ENCODE measurements at places on chromosomes 1 and 21. TPM values are rescaled to one million over a fixed set of nuclear protein-coding genes. Genes with fewer than 3 reads are reported as not detected.

DNA sequence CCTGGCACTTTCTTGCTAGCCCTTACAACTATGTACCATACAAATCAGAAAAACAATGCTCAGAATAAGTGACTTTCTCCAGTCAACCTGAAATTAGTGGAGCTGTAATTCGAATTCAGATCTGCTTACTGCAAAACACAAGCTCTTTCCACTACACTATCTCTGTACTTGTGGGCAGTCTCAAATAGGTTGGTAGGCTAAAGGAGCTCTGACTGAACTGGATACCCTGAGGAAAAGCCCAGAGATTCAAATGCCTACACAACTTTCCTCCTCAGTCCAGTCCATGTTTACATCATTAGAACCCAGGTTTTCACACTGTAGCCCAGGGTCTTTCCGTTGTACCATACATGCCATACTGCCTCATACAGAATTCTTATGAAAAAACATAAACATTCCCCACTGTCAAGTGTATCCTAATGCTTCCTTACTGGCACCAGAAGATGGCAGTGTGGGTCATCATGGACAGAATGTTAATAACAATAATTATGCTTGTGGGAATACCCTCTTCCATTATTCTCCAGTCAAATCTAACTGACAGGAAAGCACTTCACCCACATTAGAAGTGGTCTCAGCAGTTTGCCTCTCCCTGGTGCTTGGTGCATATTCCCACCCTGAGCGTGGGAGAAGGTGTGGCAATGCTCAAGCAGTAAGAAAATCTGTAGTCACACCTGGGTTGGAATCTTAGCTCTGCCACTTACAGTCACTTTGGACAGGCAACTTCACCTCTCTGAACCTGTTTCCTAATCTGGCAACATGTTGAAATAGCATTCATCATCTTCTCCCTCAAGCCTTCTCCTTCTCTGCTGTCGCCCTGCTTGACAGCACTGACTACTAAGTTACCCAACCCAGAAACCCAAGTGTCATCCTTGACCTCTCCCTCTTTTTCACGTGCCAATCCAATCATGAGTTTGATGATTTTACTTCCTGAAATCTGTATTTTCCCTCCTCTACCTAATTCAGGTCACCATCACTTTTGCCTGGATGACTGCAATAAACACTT lies 14.4 kb upstream of the ZFYVE9 start:
- no peaks in the 10 kb centered on the region for H3K27me3 ChIP-seq
- DNase-seq: peak; percentile 51
- no peaks in the 10 kb centered on the region for H3K4me1 ChIP-seq
- H3K27ac ChIP-seq: no peak overlapping the region
- no peak overlapping the region for H3K4me3 ChIP-seq
- H3K36me3 ChIP-seq: no peaks in the 10 kb centered on the region

GRCh38 chr1:168372307-168372706 lies 91.6 kb downstream of the TBX19 start:
- H3K27ac ChIP-seq: no peak overlapping the region
- DNase-seq: no peak
- no peaks in the 10 kb centered on the region for H3K4me1 ChIP-seq
- no peaks in the 10 kb centered on the region for H3K36me3 ChIP-seq
- H3K4me3 ChIP-seq: no peak overlapping the region

The NID1 gene
- 55.8 TPM for total RNA-seq

The FAAH gene
- total RNA-seq: 33.4 TPM

The SEC16B gene
- total RNA-seq: 1.5 TPM

- peaks cover 7% of the 10 kb centered on the region for H3K4me1 ChIP-seq
- no peak overlapping the region for H3K27ac ChIP-seq
- H3K4me3 ChIP-seq: no peak overlapping the region
- H3K36me3 ChIP-seq: no peaks in the 10 kb centered on the region
- DNase-seq: peak; percentile 27
These were observed 95.7 kb downstream of the ATP6V1G3 start for GRCh38 chr1:198444792-198445191.

GRCh38 chr1:108704496-108704895 lies 8.2 kb upstream of the FNDC7 start:
- no peaks in the 10 kb centered on the region for H3K4me1 ChIP-seq
- H3K27ac ChIP-seq: no peak overlapping the region
- H3K4me3 ChIP-seq: no peak overlapping the region
- no peaks in the 10 kb centered on the region for H3K27me3 ChIP-seq

- H3K4me3 ChIP-seq: no peak overlapping the region
- H3K36me3 ChIP-seq: no peaks in the 10 kb centered on the region
- H3K27me3 ChIP-seq: no peaks in the 10 kb centered on the region
These were observed 37.7 kb upstream of the GPR37L1 start for GRCh38 chr1:202084791-202085681.

DNA sequence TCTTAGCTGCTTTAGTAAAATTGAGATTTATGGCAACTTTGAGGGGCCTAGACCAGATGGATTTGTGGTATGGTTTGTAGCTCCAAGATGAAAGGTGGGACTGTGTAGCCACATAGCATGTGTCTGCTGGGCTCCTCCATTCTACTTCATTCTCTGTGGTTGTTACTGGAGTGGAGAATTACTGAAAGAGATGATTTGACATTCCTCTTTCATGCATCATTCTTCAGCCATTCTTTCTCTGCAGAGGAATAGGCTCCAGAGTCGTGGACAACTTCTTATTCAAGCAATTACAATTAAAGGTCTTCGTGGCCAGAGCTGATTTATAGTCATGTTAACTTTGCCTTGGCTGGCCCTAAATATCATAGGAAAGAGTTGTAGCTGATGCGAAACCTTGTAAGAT lies 328.9 kb downstream of the PAPPA2 start:
- no peak for DNase-seq
- H3K4me3 ChIP-seq: no peak overlapping the region
- no peaks in the 10 kb centered on the region for H3K36me3 ChIP-seq

The ST6GALNAC3 gene
- total RNA-seq: 17.9 TPM

- H3K27me3 ChIP-seq: no peaks in the 10 kb centered on the region
- peak overlapping the region; percentile 97 for H3K27ac ChIP-seq
- H3K36me3 ChIP-seq: no peaks in the 10 kb centered on the region
- peak; percentile 76 for DNase-seq
- peaks cover 5% of the 10 kb centered on the region for H3K4me1 ChIP-seq
These were observed 72.4 kb downstream of the CASZ1 start for GRCh38 chr1:10724052-10724494.

DNA sequence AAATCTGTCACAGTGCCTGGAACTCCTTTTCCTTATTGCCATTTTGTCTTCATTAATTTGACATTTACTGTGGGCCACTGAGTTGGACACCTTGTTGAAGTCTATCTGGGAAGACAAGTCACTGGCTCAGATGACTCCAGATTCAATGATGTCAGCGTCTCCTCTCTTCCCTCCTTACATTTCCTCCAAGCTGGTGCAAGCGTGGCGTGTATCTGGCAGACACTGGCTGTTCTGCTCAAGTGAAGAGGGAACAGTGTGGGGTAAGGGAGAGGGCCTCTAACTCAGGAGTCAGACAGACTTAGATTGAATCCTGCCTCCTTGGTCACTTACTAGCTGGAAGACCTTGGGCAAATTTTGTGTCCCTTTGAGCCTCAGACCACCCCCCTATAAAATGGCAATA lies 8.7 kb upstream of the ZNF691 start:
- no peak overlapping the region for H3K27ac ChIP-seq
- no peaks in the 10 kb centered on the region for H3K27me3 ChIP-seq
- no peak overlapping the region for H3K4me3 ChIP-seq
- H3K36me3 ChIP-seq: no peaks in the 10 kb centered on the region

The C1orf21 gene
- 59.9 TPM for total RNA-seq

DNA sequence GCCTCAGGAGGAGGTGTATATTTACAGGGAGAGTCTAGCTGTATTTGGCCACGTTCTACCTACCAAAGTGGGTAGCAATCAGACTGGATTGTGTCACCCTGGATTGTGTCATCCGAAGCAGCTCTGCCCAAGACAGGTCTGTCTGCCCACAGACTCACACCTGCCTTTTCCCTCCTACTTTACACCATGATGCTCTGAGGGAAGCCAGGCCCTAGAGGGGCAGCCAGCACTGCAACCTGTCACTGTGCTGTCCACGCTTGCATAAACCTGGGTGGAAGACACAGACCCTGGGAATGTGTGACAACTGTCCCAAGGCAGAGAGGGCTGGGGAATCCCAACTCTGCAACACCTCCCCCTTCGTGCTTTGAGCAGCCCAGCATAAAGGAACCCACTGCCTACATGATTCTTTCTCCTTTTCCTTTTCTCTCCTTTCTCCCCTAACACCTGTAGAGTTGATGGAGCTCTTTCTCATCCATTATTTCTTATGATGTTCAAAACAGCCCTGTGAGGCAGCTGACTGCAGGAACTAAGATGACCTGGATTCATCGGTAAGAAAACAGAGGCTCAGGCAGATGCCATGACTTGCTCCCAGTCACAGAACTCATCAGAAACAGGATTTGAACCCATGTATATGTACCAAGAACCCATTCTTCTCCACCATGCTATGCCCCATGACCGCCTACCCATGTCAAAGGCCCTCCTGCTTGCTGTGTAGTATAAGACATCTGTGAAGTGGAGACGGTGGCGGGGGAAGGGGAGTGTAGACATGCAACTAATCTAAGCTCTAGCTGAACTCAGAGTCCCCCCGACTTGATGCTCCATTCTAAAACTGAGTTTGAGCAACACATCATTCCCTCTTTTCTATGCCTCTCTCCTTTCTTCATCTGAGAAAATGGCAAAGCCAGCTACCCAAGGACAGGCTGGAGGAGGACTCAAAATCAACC lies 55.9 kb downstream of the ITPKB start:
- DNase-seq: no peak
- H3K27me3 ChIP-seq: no peaks in the 10 kb centered on the region
- no peak overlapping the region for H3K4me3 ChIP-seq
- H3K36me3 ChIP-seq: no peaks in the 10 kb centered on the region
- peak overlapping the region; percentile 21 for H3K27ac ChIP-seq
- no peaks in the 10 kb centered on the region for H3K4me1 ChIP-seq

DNA sequence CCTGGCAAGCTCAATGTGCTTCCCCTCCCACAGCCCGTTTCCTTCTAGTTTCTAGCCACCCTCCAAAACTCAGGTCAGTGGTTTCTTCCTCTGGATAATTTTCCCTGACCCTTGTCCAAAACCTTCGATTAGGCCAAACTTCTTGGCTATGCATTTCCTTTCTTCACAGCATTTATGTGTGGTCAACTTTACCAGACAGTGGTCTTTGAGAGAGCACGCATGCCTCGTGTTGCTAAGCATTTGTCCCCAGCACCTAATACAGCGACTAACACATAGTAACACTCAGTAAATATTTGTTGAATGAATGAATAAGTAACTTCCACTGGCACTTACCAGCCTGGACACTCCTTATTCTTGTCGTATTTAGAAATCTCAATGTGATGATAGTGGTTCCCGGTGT lies 610.7 kb downstream of the PLPP3 start:
- H3K27me3 ChIP-seq: no peaks in the 10 kb centered on the region
- H3K4me3 ChIP-seq: no peak overlapping the region
- no peaks in the 10 kb centered on the region for H3K36me3 ChIP-seq
- H3K4me1 ChIP-seq: no peaks in the 10 kb centered on the region
- no peak overlapping the region for H3K27ac ChIP-seq
- peak; percentile 46 for DNase-seq

The CGN gene
- 74.9 TPM for total RNA-seq

The OR2L2 gene
- total RNA-seq: not detected

- no peaks in the 10 kb centered on the region for H3K4me1 ChIP-seq
- no peaks in the 10 kb centered on the region for H3K27me3 ChIP-seq
These were observed 194.5 kb downstream of the DSCAM start for GRCh38 chr21:40652436-40652835.

The DCST1 gene
- total RNA-seq: not detected

The RSPH1 gene
- 46.9 TPM for total RNA-seq

GRCh38 chr1:19809044-19809750 lies 5.9 kb downstream of the RNF186 start:
- DNase-seq: no peak
- H3K27ac ChIP-seq: no peak overlapping the region
- H3K4me1 ChIP-seq: no peaks in the 10 kb centered on the region
- H3K27me3 ChIP-seq: no peaks in the 10 kb centered on the region

The HIVEP3 gene
- 14.7 TPM for total RNA-seq

- H3K4me1 ChIP-seq: no peaks in the 10 kb centered on the region
- H3K27ac ChIP-seq: no peak overlapping the region
- no peak for DNase-seq
- no peaks in the 10 kb centered on the region for H3K27me3 ChIP-seq
- H3K36me3 ChIP-seq: no peaks in the 10 kb centered on the region
- no peak overlapping the region for H3K4me3 ChIP-seq
These were observed 340.3 kb downstream of the BRINP2 start for GRCh38 chr1:177511036-177511435.

The FRRS1 gene
- total RNA-seq: 11.3 TPM

GRCh38 chr21:31606081-31606874 lies 53.2 kb upstream of the SOD1 start:
- no peak for DNase-seq
- no peaks in the 10 kb centered on the region for H3K27me3 ChIP-seq
- no peaks in the 10 kb centered on the region for H3K4me1 ChIP-seq
- no peak overlapping the region for H3K4me3 ChIP-seq
- no peak overlapping the region for H3K27ac ChIP-seq

DNA sequence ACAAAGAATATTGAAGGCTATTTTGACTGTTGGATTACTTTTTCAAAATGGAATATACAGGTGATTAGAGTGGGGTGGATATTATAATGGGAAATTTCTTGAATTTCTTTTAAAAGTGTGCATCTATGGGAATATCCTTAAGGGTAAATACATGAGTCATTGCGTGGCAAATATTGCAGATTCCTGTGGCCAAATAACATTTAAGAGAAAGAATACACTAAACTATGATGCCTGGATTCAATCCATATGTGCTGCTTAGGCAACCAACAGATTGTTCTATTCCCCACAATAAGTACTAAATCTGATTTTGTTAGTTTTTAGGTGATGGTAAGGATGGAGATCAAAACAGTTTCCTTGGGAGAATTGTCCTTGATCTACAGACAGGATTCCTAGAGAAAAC lies 119.5 kb downstream of the HMCN1 start:
- H3K4me3 ChIP-seq: no peak overlapping the region
- H3K4me1 ChIP-seq: peaks cover 4% of the 10 kb centered on the region
- H3K27me3 ChIP-seq: no peaks in the 10 kb centered on the region
- no peaks in the 10 kb centered on the region for H3K36me3 ChIP-seq

- peaks cover 3% of the 10 kb centered on the region for H3K4me1 ChIP-seq
- no peaks in the 10 kb centered on the region for H3K27me3 ChIP-seq
- H3K36me3 ChIP-seq: no peaks in the 10 kb centered on the region
These were observed 107.0 kb upstream of the TLR5 start for GRCh38 chr1:223249854-223250631.

The HMGCS2 gene
- 0.52 TPM for total RNA-seq

The REN gene
- total RNA-seq: 0.23 TPM

The VCAM1 gene
- total RNA-seq: 68.9 TPM

DNA sequence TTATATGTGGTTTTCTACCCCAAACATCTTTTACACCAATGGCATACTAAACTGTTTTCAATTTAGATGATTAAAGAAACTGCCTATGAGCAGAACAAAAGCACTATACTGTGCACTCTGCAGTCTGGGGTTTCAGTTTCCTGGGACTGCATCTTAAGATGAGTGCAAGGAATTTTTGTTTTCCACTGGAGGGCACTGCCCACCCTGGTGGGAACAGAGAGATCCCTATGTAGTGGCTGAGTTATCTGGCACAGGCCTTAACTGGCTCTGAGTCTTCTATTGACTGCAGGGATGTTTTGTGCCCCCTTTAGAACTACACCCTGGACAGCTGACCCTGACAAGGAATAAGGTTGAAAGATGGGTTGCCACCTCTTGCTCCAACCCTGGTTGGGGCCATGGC lies 12.0 kb downstream of the PROK1 start:
- H3K4me1 ChIP-seq: no peaks in the 10 kb centered on the region
- H3K4me3 ChIP-seq: no peak overlapping the region
- H3K27me3 ChIP-seq: no peaks in the 10 kb centered on the region

- H3K4me1 ChIP-seq: no peaks in the 10 kb centered on the region
- DNase-seq: no peak
- H3K4me3 ChIP-seq: no peak overlapping the region
- H3K27me3 ChIP-seq: no peaks in the 10 kb centered on the region
- H3K27ac ChIP-seq: no peak overlapping the region
These were observed 26.5 kb downstream of the SCMH1 start for GRCh38 chr1:41215623-41216022.

All from lung (tissue), 17 donors.